ENCODE measurements at places on chromosomes 16 and 17.

GRCh38 chr16:77236063-77236511 is 36.9 kb downstream of the SYCE1L start:
- peak; percentile 50 for DNase-seq

DNA sequence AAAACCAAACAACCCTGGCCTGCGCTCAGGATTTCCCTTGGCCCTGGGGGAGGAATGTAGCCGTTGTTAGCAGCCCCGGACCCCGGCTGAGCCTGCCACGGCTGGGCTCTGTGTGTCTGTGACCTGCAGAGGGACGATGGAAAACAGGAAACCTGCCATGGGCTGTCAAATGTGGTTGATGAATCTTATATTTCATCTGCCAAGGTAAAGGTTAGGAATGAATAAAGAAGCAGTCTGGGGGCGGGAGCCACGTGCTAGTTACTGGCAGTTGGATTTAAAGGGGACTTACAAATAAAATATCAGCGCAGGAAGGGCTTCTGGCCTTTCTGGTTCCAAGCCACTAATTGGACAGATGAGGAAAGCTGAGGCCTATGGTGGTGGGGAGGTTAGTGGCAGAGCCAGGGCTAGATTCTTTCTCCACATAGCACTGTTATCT is at the start of gene KRT23:
KRT23 (minus strand) TSS at position 263 of the 436 bp plus-strand sequence. CDS start 1,043 bp downstream, outside the sequence.
- DNase-seq: no peak

DNA sequence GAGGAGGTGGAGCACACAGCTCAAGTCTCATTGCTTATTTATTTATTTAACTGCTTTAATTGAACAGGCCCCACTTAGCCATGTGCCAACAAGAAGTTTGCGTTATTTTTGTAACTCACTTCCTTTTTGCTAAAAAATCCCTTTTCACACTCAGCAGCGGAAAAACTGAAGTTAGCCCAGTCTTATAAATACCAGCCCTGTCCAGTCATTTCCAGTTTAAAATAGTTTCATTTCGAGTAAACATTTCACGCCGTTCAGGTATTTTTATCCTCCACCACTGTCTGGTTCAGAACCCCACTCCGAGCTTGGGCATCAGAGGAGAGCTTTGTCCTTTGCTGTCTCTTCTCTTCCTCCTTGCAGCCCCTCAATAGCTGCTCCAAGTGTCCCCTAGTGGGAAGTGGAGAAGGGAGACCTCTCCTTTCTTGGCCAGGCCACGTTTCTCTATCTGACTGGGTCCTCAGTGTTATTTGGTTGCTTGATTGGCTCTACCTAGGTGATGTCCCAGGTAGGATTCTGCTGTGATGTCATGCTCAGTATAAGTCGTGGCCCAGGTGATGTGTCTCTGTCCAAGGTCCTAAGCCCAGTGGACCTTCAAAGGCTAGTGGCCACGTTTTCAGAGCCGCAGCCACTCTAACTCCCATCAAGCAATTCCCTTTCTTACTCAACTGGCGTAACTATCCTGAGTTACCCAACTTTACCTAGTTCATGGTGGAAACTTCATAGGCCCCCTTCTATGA is 53.0 kb upstream of the GAS7 start:
- no peak for DNase-seq

- no peak for DNase-seq
Observed at GRCh38 chr16:53715023-53715384, 11.0 kb downstream of the FTO start.

- DNase-seq: no peak
Observed at GRCh38 chr17:1112875-1113274, 66.9 kb downstream of the ABR start.

DNA sequence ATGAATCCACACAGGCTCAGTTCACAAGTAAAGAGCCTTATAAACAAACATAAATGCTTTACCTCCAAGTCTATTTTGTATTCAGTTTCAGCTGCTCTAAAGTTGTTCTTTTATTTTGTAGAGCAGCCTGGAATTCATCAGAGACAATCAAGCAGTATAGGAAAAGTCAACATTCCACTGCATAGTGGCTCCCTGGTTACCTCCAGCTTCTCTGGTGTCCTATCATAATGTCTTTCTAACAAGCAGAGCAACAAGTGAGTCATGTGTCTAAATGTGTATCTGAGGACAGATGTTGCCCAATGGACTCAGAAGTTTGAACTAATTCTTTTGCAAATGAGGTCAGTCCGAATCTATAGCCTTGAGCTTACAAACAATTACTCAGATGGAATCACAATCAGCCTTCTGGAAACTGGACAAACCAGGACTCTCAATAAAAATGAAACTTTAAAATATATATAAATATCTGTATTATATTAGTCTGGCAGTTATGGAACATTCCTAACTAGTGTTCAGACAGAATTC is 292.0 kb upstream of the TOM1L1 start:
- DNase-seq: no peak

DNA sequence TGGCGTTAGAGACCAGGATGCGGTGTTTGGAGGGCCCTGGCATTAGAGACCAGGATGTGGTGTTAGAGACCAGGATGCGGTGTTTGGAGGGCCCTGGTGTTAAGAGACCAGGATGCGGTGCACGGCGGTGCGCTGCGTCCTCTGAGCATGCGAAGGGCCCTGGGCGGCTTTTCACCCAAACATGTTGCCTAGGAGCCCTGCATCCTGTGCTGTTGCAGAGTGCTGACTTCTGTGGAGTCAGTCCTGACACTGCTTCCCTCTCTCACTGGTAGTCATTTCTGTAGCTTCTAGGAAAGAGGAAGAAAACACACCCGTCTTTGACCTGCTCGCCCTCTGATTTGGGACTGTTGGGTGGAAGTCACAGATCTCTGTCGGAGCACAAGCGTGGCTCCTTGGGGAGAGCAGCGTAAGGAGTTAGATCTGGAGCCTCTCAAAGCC is 141.2 kb downstream of the LAT start:
- no peak for DNase-seq

GRCh38 chr16:30541502-30542329 is 7.1 kb upstream of the ZNF747 start:
- DNase-seq: no peak

DNA sequence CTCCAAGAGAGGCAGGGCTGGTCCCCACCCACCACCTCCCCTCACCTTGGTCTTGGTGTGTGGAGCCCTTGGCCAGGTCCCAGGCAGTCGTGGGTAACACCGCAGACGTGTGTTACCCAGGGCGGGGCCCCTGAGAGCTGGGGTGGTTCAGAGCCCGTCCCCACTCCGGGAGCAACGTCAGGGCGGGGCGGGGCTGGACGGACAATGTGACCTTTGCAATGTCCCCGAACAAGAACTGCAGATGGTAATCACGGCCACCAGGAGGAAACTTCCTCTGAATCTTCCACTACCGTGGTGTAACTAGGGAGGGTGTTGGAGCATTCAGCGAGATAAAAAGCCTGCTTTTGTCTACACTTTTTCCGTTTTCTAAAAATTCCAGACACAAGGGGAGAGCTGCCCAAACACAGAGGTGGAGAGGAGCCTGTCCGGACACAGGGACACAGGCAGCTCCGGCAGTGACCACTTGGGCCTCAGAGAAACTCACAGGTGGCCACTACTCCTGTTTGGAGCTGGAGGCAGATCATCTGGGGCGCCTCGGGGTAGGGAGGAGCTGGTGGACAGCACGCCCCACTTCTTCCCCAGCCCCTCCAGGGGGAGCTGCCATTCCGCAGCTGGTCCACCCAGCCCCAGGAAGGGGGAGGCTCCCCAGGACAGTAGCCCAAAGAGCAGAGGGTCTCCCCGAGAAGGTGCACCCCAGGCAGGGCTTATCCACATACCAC is 14.2 kb upstream of the SLC38A10 start:
- no peak for DNase-seq

DNA sequence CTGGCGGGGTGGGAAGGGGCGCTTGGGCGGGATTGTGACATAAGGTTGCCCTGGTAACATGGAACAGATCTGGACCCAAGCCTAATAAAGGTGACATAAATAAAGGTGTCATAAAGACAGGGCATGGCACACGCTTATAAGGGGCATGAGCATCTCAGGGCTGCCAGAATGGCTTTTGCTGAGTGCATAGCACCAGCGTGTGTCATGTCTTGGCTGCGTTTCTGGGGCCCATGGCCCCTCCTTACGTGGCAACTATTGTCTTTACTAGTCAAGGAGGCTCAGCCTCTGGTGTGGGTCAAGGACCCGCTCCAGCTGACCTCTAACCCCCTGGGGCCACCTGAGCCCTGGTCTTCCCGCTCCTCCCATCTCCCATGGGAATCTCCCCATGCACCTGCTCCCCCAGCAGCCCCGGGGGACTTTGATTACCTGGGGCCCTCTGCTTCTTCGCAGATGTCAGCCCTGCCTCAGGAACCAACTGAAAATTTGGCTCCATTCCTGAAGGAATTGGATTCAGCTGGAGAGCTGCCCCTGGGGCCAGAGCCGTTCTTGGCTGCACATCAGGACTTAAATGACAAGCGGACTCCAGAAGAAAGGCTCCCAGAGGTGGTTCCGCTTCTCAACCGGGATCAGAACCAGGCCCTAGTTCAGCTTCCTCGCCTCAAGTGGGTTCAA is 13.9 kb downstream of the LRRC37B start:
- DNase-seq: no peak

DNA sequence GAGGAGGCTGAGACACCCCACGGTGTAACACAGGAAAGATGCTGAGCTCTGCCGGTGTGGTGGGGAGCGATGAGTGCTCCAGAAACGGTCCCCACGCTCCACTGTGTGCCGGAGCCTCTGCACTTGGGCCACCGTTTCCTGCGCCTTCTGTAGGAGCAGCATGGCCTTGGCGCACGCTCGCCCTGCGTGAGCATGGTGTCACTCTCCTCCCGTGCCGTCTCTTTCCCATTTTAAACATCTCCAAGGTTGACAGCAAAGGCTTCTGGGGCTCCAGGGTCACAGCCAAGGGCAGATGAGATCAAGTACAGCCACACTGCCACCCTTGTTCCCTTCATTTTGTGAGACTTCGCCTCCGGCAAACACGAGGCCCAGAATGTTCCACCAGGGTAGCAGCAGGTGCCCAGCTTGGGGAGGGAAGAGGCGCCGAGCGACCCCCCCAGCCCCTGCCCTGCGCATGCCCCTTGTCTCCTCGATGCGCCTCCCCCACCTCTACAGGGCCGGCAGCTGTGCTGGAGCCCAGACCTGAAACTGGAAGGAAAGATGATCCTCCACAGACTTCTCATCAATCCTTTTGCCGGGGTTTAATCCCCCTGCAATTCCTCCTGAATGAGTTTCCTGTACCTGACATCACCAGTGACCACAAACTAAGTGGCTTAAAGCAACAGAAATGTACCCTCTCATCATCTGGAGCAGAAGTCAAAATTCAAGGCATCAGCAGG is 19.9 kb upstream of the OSGIN1 start:
- no peak for DNase-seq

- no peak for DNase-seq
Observed at GRCh38 chr17:76140661-76141211, 309 bp downstream of the FOXJ1 start.

GRCh38 chr16:18800775-18801144 is 589 bp downstream of the ARL6IP1 start:
- DNase-seq: no peak

Data from NCI-H524 treated with DMSO at 0.1 percent for 48 hours (cell line).